Stimulated activated CD4-positive, alpha-beta T cell treated with anti-CD3 and anti-CD28 coated beads, TNF-alpha, amount 100 ng/mL, for 24 hours (primary cell): ENCODE measurements at places on chromosomes 13 and 19.
A peak's percentile ranks its signal among the peaks of the same experiment; 100 is the strongest.

DNA sequence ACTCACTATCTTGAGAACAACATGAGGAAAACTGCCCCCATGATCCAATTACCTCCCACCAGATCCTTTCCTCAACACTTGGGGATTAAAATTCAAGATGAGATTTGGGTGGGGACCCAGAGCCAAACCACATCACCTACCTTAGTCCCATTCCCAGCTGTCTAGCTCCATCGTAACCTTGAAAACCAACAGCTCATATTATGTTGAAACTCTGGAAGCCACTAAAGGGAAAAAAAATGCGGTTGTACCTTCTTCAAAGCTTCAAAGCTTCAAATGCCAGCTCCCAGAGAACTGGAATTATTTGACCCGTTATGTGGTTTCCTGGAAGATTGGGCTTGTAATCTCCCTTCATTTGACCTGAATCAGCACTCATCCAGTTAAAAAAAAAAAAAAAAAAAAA, 223.1 kb upstream of the GPC6 start:
- DNase-seq, result no peak

DNA sequence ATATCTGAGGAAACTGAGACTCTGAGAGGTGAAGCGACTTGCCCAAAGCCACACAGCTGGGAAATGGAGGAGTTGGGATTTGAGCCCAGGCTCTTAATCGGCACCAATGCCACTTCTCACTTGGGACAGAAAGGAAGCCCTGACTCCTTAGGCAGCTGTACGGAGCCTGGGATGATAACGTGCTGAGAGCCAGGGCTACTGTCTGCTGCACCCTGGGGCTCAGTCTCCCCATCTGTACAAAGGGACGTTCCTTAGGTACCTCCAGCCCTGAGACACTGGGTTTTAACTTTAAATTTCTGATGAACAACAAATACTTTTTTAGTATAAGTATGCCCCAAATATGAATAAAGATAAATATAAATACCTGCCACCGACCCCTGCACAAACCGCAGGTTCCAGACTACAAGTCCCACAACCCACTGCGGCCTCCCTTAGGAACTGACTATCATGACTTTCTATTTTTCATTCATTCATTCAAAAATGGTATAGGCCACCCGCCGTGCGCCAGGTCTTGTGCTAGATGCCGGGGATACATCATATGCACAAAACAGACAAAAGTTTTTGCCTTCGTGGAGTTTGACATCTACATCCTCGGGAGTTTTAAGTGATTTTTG, 776 bp upstream of the NCLN start:
- DNase-seq, result peak; percentile 60

GRCh38 chr13:58437427-58437826, 805.9 kb downstream of the PCDH17 start:
- DNase-seq, result no peak

GRCh38 chr13:103436057-103436654, 369.9 kb upstream of the SLC10A2 start:
- DNase-seq, result no peak

DNA sequence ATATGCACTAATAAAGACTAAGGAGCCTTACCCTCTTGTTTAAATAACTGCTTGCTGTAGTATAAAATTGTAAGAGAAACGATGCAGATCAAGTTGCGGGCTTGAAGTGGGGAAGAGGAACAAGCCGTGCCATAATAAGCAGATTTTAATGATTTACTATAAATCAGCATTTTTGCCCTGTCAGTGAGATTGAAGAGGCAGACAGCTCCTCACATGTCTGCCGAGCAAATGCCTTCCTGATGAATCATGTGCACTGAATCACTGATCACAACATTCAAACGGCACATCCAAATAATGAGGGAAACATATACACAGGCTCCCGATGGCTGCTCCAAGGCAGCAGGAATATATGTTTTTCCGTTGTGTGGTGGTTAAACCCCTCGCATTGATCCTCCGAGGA, 282.9 kb downstream of the TSHZ3 start:
- no peak for DNase-seq
